Activated T-helper 2 cell treated with anti-CD3 and anti-CD28 coated beads, Interferon-gamma antibody, Interleukin-2, Interleukin-4, amounts not matched to agents 10 μg/mL and 5 μg/mL and 100 μg/mL, durations not matched to agents 14 hours and 24 hours and 36 hours (primary cell): ENCODE measurements at places on chromosomes 12 and 14. TPM values are rescaled to one million over a fixed set of nuclear protein-coding genes. Genes with fewer than 3 reads are reported as not detected.
A peak's percentile ranks its signal among the peaks of the same experiment; 100 is the strongest.

Gene CLEC9A
- total RNA-seq: not detected in 2 replicates

DNA sequence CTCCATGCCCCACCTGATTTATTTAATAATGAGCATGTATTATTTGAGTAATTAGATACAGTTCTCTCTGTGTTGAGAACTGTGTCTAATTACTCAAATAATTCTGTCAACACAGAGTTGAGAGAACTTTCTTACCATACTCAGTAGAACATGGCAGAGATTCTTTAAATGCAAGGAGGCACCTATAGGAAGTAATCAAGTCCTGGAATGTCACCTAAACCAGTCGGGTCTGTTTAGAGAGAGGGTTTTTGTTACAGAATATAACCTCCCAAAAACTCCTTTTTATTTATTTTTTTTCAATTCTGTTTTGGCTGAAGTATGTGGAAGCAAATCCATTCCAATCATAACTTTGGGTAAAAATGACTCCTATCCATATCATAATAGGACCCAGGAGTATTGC is 37.5 kb upstream of the CIT start:
- no peak overlapping the region for H3K27ac ChIP-seq
- no peak for DNase-seq

Gene KERA
- total RNA-seq: not detected in 2 replicates

- no peaks in the 10 kb centered on the region for H3K36me3 ChIP-seq
- H3K27me3 ChIP-seq: no peaks in the 10 kb centered on the region
- no peak for DNase-seq
- no peak overlapping the region for H3K27ac ChIP-seq
Observed at GRCh38 chr12:112664569-112664968, 127.0 kb upstream of the RPH3A start.

Gene RTL1
- total RNA-seq: not detected in 2 replicates

GRCh38 chr12:69442894-69443293 is 27.3 kb upstream of the FRS2 start:
- H3K4me1 ChIP-seq: no peaks in the 10 kb centered on the region
- H3K27me3 ChIP-seq: no peaks in the 10 kb centered on the region
- H3K27ac ChIP-seq: no peak overlapping the region
- H3K4me3 ChIP-seq: no peak overlapping the region
- no peak for DNase-seq

Gene RDH12
- total RNA-seq: not detected in 2 replicates

DNA sequence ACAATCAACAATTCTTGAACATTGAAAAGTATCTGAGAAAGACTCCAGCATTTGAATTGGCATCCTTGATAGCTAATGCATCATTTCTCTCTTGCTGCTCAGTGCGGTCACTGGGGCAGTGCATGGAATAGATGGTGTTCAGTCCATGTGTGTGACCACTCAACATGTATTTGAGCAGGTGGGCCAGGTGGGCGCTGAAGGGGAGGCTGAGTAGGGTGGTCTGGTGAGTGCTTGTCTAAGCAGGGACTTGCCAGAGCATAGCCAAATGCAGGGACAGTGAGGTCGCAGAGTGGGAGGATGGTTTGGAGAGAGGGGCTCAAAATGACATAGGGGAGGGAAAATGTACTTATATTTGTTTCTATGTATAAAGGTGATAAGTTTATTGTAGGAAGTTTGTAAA is 409.0 kb downstream of the TMEM121 start:
- DNase-seq: no peak
- H3K4me1 ChIP-seq: no peaks in the 10 kb centered on the region
- H3K36me3 ChIP-seq: peaks cover 6% of the 10 kb centered on the region
- H3K27me3 ChIP-seq: peaks cover 30% of the 10 kb centered on the region
- H3K4me3 ChIP-seq: no peak overlapping the region

Gene FBXL14
- 18.9 and 20.6 TPM in 2 replicates for total RNA-seq

DNA sequence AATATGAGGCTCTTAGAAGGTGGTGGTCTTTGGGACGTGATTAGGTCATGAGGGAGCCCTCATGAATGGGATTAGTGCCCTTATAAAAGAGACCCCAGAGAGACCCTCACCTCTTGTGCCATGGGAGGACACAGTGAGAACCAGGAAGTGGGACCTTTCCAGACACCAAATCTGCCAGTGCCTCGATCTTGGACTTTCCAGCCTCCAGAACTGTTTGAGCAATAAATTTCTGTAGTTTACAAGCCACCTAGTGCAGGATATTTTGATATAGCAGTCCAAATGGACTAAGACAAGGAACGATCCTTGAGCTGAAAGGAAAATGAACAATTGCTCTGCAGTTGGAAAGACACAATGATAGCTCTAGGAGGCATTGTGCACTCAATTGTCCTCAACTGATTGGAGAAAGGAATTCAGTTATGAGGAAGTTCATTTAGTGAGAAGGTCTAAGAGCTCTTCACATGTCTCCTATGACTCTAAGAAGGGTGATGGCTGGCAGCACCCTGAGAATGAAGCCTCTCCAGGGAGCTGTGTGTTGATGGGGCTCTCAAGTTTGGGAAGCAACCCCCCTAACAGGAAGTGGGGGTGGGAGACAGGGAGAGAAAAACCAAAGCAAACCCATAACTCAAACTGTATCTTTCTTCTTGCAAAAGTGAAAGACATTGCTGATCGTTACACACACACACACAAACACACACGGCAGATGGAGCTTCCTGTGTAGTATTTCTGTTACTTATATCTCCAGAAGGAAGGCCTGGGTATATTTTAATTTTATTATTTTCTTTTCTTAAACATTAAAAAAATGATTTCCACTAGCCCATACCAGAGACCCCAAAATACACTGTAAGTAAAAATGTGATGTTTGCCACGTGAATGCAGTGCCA is 21.0 kb downstream of the CHST11 start:
- peak overlapping the region; percentile 96 for H3K27ac ChIP-seq
- no peak for DNase-seq
- H3K27me3 ChIP-seq: no peaks in the 10 kb centered on the region
- H3K36me3 ChIP-seq: peaks cover 40% of the 10 kb centered on the region
- H3K4me1 ChIP-seq: peaks cover 82% of the 10 kb centered on the region
- H3K4me3 ChIP-seq: peak overlapping the region; percentile 83

DNA sequence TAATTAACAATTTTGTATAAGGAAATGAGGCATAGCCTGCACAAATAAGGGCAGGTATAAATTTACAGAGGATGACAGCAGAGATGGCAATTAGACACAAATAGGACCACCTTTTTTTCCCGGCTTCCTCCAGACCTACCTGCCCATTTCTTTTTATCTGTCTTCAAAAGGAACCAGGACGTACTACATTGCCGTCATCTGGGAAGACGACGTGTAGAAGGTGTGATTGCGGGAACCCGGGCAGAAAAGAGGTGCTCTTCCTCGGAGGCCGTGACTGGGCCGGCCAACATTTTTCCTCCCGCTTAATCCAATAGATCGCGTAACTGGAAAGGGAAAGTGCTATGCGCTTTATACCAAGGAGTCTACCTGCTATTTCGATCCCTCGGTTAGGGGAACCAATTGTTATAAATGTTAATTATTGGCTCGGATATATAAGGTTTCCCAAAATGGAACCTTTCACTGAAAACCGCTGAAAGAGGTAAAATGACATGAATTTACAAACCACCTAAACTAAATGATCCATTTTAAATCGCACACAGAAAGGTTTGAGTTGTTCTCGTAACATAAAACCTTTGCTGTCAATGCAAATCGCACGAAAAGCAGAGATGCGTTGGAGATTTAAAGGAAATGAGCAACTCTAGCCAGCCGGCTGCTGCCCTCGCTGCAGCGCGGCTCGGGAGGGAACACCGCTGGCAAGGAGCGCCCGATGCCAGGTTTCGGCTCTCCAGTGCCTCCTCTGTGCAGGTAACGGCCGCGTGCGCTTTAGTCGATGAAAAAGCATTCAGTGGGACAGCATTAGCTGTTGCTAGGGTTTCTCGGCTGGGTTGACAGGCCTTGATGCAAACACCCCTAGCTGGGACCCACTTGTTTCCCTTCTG is 2.8 kb upstream of the SIX1 start:
- no peak for DNase-seq
- H3K36me3 ChIP-seq: peaks cover 8% of the 10 kb centered on the region
- peaks cover 48% of the 10 kb centered on the region for H3K4me1 ChIP-seq
- H3K27ac ChIP-seq: no peak overlapping the region
- peaks cover 81% of the 10 kb centered on the region for H3K27me3 ChIP-seq
- no peak overlapping the region for H3K4me3 ChIP-seq

DNA sequence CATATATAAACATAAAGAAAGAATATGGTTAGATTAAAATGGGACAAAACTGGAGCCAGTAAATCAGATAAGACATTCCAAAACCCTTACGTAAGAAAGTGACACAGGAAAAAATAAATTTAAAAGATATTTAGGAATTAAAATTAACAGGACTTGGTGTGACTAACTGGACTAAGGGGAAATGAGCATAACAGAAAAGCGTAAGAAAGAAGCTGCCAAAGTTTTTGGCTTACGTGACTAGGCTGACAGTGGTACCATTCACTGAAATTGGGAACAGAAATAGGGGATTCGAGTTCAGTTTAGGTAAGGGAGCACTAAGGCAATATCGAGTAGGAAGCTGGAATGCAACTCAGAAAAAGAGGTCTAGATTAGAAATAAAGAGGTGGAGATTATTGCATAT is 7.8 kb downstream of the CDK17 start:
- H3K27ac ChIP-seq: peak overlapping the region; percentile 63
- H3K4me1 ChIP-seq: peaks cover 40% of the 10 kb centered on the region
- H3K27me3 ChIP-seq: no peaks in the 10 kb centered on the region
- H3K4me3 ChIP-seq: no peak overlapping the region

DNA sequence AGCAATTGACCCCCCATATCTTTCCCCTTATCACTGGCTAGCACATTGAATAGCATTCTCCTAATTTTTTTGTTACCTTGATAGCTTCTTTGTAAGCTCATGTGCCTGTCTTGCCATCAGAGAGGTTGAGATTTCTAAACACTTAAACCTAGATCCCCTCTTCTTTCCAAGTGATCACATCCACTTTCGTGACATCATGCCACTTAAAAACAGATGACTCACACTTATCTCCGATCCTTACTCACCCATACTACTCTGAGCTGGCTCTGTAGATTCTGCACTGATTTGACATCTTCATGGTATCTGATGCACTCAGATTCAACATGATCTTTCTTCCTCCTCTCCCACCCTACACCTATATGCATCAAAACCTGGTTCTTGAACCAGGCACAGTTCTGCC is 10.5 kb downstream of the GPR137C start:
- peaks cover 42% of the 10 kb centered on the region for H3K27me3 ChIP-seq
- no peaks in the 10 kb centered on the region for H3K4me1 ChIP-seq
- no peak overlapping the region for H3K4me3 ChIP-seq
- H3K27ac ChIP-seq: no peak overlapping the region
- no peak for DNase-seq

- H3K36me3 ChIP-seq: peaks cover 34% of the 10 kb centered on the region
- H3K4me3 ChIP-seq: no peak overlapping the region
- peaks cover 10% of the 10 kb centered on the region for H3K27me3 ChIP-seq
- no peak overlapping the region for H3K27ac ChIP-seq
Observed at GRCh38 chr12:10719482-10719881, 3.6 kb downstream of the YBX3 start.

Gene C12orf60
- 2.2 and 2.8 TPM in 2 replicates for total RNA-seq

DNA sequence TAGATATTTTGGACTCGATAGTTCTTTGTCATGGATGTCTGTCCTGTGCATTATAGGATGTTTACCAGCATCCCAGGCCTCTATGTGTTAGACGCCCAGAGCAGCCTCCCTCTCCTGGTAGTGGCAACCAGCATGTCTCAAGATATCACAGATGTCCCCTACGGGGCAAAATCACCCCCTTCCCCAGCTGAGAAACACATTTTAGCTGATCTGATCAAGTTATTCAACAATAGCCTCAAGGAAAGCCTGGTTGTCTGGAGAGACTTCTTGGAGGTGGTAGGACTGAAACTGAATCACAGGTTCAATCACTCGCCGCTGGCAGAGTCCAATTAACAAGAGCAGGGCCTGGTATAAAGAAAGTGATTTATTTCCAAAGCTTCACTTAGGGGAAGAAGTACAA is 17.6 kb downstream of the BDKRB1 start:
- H3K4me3 ChIP-seq: no peak overlapping the region
- no peaks in the 10 kb centered on the region for H3K36me3 ChIP-seq
- DNase-seq: no peak

Gene ANO4
- total RNA-seq: not detected in 2 replicates

Gene CLEC1A
- not detected in 2 replicates for total RNA-seq

DNA sequence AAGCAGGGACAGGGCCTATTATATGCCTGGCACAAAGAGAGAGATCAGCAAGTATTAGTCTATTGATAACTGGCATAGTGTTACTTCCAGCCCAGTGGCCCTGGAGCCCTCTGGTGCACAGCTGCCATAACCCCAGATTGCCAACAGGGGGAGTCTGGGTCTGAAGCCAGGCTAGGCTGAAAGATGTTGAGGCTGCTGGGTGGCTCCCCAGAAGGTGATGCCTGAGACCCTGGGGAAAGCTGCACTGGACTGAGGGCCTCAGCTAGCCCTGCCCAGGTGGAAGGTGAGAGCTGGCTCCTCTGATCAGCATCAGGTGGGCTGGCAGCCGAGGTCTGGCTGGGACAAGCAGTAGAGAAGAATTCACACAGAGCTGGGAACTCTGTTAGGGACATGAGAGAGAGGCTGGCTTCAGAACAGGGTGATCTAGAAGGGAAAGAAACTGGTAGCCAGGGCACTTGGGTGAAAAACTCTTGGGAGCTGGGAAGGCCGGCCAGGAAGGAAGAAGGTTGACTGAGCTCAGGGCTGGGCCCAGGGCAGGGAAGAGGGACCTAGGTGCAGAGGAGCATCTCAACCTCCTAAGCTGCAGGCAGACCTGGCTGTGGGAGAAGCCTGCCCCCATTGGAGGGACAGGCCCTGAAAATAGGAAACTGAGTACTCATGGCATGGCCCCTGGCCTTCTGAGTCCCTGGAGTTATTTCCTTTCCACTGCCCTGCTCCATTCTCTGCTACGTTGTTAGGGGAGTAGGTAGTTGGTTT is 3.9 kb downstream of the GZMH start:
- peaks cover 3% of the 10 kb centered on the region for H3K36me3 ChIP-seq
- peak overlapping the region; percentile 74 for H3K4me3 ChIP-seq
- peak overlapping the region; percentile 88 for H3K27ac ChIP-seq
- H3K4me1 ChIP-seq: peaks cover 49% of the 10 kb centered on the region

- H3K4me1 ChIP-seq: peaks cover 4% of the 10 kb centered on the region
- H3K4me3 ChIP-seq: no peak overlapping the region
- no peak for DNase-seq
- no peak overlapping the region for H3K27ac ChIP-seq
Observed at GRCh38 chr12:25864306-25865276, 93.9 kb upstream of the RASSF8 start.

Gene KRT75
- total RNA-seq: not detected in 2 replicates

- no peak for DNase-seq
- no peaks in the 10 kb centered on the region for H3K36me3 ChIP-seq
- H3K27ac ChIP-seq: no peak overlapping the region
- H3K4me3 ChIP-seq: no peak overlapping the region
- H3K27me3 ChIP-seq: no peaks in the 10 kb centered on the region
- H3K4me1 ChIP-seq: no peaks in the 10 kb centered on the region
Observed at GRCh38 chr14:103593577-103593976, 30.8 kb downstream of the COA8 start.

- DNase-seq: no peak
- no peaks in the 10 kb centered on the region for H3K4me1 ChIP-seq
- no peaks in the 10 kb centered on the region for H3K27me3 ChIP-seq
Observed at GRCh38 chr12:119201789-119202543, 23.2 kb downstream of the HSPB8 start.

Gene DEPDC4
- 1.7 and 1.8 TPM in 2 replicates for total RNA-seq

Gene ARL6IP4
- total RNA-seq: 161 and 168 TPM in 2 replicates

Gene RNASE7
- not detected in 2 replicates for total RNA-seq

Gene ARG2
- 19.2 and 21.1 TPM in 2 replicates for total RNA-seq

GRCh38 chr12:115037830-115038229 is 353.9 kb upstream of the TBX3 start:
- DNase-seq: no peak
- no peaks in the 10 kb centered on the region for H3K4me1 ChIP-seq
- no peak overlapping the region for H3K4me3 ChIP-seq
- no peaks in the 10 kb centered on the region for H3K36me3 ChIP-seq
- H3K27ac ChIP-seq: no peak overlapping the region
